ENCODE measurements at places on chromosomes 11 and 22.
A peak's percentile ranks its signal among the peaks of the same experiment; 100 is the strongest.

GRCh38 chr11:10599388-10600175, 31.1 kb upstream of the LYVE1 start:
- DNase-seq, result no peak

- no peak for DNase-seq
Measured at GRCh38 chr11:926341-926916, 759 bp downstream of the AP2A2 start.

DNA sequence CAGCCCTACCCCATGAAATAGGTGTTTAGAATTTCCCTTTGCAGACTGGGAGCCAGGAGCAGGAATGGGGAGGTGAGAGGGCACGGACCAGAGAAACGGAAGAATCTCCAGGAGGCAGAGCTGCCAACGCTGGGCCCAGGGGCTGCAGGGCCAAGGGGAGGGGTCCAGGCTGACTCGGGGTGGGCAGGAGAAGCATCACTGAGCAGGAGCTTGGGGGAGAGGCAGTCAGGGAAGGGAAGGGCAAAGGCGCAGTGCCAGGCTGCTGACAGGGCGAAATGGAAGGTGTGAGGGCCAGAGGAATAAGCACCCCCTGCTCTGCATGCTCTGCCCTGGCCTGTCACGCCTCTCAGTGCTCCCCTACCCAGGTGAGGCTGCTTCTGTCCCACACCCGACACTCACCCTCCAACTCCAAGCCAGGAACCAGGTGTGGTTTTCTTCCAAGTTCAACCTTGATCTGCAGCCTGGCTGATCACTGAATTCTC, 14.5 kb downstream of the LRRC32 start:
- DNase-seq, result no peak

DNA sequence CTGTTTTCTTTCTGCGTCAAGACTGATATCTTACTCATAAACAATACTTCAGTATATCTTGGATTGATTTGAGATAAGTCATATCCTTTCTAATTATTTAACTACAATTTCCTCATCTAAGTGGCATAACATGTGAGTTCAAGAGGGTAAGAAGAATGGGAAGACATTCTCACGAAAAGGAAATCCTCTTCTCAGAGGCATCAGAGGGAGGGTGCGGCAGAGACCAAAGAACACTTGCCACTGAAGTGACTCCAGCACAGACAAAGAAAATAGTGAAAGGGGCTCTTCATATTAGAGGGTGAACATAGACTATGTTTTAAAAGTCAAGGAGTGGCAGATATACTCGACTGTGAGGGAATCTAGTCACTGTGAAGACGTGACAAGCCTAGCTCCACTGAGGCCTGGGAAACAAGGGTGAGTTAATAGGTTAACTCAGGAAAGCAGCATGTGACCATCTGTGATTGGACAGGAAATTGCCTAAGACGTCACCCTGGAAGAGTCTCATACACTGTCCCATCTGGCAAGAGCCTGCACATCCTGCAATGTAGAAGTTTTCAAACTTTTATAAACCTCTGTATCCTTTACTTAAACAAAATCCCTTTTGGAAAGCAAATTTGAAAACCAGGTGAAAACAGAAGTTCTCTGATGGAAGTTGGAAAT, 1.9 kb upstream of the MMP1 start:
- no peak for DNase-seq

DNA sequence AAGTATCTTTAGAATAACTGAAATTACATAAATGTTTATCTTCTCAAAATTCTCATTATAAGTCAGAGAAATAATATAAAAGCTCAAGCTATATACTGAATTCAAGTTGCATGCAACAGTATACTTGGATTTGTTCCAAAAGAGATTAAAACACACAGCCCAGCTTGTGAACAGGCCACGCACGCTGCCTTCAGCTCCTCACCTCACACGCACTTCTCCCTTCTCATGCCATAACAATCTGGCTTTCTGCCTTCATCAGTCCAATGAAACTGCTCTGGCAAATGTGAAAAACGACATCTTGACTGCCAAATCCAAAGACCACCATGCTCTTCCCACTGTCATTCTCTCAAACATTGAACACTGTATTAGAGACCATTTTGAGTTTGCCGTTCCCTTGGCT, 22.1 kb downstream of the ATP6V1E1 start:
- DNase-seq, result no peak

GRCh38 chr11:74570266-74571061, 21.9 kb upstream of the POLD3 start:
- DNase-seq, result peak; percentile 52

All from NCI-H2029 (cell line).